ENCODE measurements at places on chromosomes 4 and X. TPM values are rescaled to one million over a fixed set of nuclear protein-coding genes. Genes with fewer than 3 reads are reported as not detected.

GRCh38 chr4:155738548-155738947 lies 20.3 kb upstream of the GUCY1B1 start:
- no peak for DNase-seq

DNA sequence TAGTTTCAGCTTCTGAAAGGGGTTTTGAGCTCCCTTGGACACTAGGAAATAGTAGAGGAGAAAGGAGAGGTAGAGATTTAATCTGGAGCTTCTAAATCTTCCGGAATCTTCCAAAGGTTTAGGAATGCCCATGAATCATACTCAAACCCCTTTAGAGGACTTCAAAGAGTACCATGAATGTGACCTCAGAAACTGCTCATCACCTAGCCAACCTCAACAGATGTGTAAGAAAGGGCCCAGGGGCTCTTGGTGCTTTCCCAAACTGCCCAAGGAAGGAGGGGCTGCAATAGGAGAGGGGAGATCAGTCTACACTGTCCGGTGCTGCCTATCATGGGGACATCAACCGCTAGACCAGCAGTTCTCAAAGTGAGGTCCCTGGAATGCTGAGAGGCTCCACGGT lies 109.1 kb downstream of the RBM47 start:
- DNase-seq: no peak

DCAF8L2 gene
- total RNA-seq: not detected

MAP7D2 gene
- 0.21 TPM for total RNA-seq

CXCL5 gene
- 0.11 TPM for total RNA-seq

CDKL5 gene
- 17.7 TPM for total RNA-seq

ABCD1 gene
- total RNA-seq: 5.2 TPM

NEIL3 gene
- total RNA-seq: 9.6 TPM
